ENCODE measurements at places on chromosomes 13 and 19. TPM values are rescaled to one million over a fixed set of nuclear protein-coding genes. Genes with fewer than 3 reads are reported as not detected.

Gene MEIOSIN
- total RNA-seq: not detected

Gene C19orf12
- total RNA-seq: 23.1 TPM

Gene KLF1
- total RNA-seq: not detected

Gene TMPRSS9
- total RNA-seq: not detected

Gene ZNF470
- 4.9 TPM for total RNA-seq

Gene CPB2
- not detected for total RNA-seq

Gene CGB1
- not detected for total RNA-seq

Gene SIGLEC9
- total RNA-seq: 0.44 TPM

Gene ERICH6B
- not detected for total RNA-seq

Gene RFPL4A
- not detected for total RNA-seq

Gene SLC25A42
- total RNA-seq: 4.5 TPM

Gene SHISA7
- not detected for total RNA-seq

Gene TMIGD2
- total RNA-seq: not detected

Gene ATXN8OS
- total RNA-seq: not detected

Gene SLC8A2
- under 0.01 TPM for total RNA-seq

Gene PPP6R1
- total RNA-seq: 34.7 TPM

Gene SLC7A9
- total RNA-seq: not detected

Gene EFNB2
- total RNA-seq: 2.2 TPM

Gene CLEC17A
- total RNA-seq: not detected

Gene PSG7
- total RNA-seq: not detected

Gene LAIR2
- total RNA-seq: not detected

Gene CYP2A6
- total RNA-seq: not detected

Gene FAM124A
- total RNA-seq: 2.2 TPM

Gene SLC5A5
- total RNA-seq: not detected

Gene COL5A3
- 4.8 TPM for total RNA-seq

Gene FFAR1
- not detected for total RNA-seq

Gene HAUS8
- 2.7 TPM for total RNA-seq
